Vagina (tissue), 2 donors: ENCODE measurements at places on chromosomes 1 and 21.

GRCh38 chr1:155241069-155241679 lies 14.1 kb downstream of the ENTREP3 start:
- H3K4me3 ChIP-seq: peak overlapping the region; percentile 26
- no peak for DNase-seq
- H3K36me3 ChIP-seq: no peaks in the 10 kb centered on the region
- H3K27me3 ChIP-seq: no peaks in the 10 kb centered on the region
- peaks cover 38% of the 10 kb centered on the region for H3K4me1 ChIP-seq

- no peak overlapping the region for H3K4me3 ChIP-seq
- H3K27ac ChIP-seq: no peak overlapping the region
- H3K27me3 ChIP-seq: no peaks in the 10 kb centered on the region
- DNase-seq: no peak
- H3K4me1 ChIP-seq: peaks cover 5% of the 10 kb centered on the region
These were observed 27.1 kb upstream of the COL18A1 start for GRCh38 chr21:45377866-45378257.

- no peaks in the 10 kb centered on the region for H3K36me3 ChIP-seq
- peak overlapping the region; percentile 13 for H3K4me3 ChIP-seq
- H3K27ac ChIP-seq: peak overlapping the region; percentile 82
- H3K27me3 ChIP-seq: no peaks in the 10 kb centered on the region
- DNase-seq: no peak
These were observed 32.4 kb downstream of the GNB1 start for GRCh38 chr1:1858382-1859086.

- H3K4me3 ChIP-seq: no peak overlapping the region
- no peak for DNase-seq
- H3K27ac ChIP-seq: no peak overlapping the region
- H3K36me3 ChIP-seq: no peaks in the 10 kb centered on the region
These were observed 4.2 kb upstream of the LINGO4 start for GRCh38 chr1:151809290-151809984.

GRCh38 chr1:208074353-208074752 lies 163.4 kb upstream of the CD34 start:
- H3K27me3 ChIP-seq: no peaks in the 10 kb centered on the region
- H3K4me3 ChIP-seq: no peak overlapping the region
- H3K4me1 ChIP-seq: no peaks in the 10 kb centered on the region
- no peak overlapping the region for H3K27ac ChIP-seq
- DNase-seq: no peak
- no peaks in the 10 kb centered on the region for H3K36me3 ChIP-seq

DNA sequence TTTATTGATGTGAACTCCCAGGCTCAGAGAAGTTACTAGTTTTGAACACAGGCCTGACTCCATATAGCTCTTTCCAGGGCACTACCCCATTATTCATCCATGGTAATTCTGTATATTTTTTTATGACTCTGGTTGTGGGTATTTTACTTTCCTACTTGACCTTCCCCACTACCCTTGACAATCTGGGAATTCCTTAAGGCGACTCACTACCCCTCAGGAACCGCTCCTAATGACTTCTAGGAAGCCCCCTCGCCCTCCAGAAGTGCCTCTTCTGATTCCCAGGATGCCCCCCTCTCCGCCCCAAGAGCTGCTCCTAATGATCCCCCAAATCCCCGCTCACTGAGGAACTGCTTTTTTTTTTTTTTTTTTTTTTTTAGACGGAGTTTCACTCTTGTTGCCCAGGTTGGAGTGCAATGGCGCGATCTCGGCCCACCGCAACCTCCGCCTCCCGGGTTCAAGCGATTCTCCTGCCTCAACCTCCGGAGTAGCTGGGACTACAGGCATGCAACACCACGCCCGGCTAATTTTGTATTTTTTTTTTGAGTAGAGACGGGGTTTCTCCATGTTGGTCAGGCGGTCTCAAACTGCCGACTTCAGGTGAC lies 972 bp upstream of the KDM4A start:
- no peak for DNase-seq
- H3K27ac ChIP-seq: peak overlapping the region; percentile 96
- H3K27me3 ChIP-seq: no peaks in the 10 kb centered on the region
- H3K4me1 ChIP-seq: peaks cover 32% of the 10 kb centered on the region

DNA sequence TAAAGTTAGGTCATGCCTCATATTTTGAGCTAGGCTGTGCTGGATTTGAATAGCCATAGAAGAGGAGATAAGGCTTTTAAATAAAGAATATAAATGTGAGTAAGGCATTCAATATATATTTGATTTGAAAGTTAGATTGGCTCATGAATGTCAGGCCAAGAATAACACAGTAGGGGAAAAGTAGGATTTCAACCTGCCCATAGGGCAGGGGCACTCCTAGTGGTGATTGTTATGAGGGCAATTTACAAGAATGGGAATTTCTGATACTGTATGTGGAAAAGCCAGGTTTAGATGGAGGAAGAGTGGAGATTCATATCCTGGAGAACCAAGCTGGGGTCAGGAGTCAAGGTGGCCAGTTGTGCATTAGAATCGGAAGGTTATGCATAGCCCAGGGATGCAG lies 74.9 kb downstream of the DNAH14 start:
- no peak for DNase-seq
- no peak overlapping the region for H3K4me3 ChIP-seq
- H3K4me1 ChIP-seq: no peaks in the 10 kb centered on the region

DNA sequence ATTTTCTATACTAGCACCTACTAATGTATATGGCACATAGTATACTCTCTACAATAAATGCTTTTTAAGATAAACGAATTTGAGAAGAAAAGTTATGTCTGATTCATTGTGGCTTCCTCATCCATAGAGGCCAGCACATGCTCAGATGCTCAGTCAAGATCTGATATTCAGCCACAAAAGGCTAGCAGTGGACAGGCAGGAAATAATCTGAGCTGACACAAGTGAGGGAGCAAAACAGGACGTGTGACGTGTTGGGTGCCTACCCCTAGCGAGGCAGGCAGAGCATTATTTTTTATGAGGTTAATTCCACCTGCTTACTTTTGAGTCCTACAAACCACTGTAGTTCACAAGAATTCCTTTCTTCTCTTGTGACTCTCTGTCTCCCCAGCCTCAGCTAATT lies 550.9 kb downstream of the SMYD3 start:
- H3K4me3 ChIP-seq: no peak overlapping the region
- no peaks in the 10 kb centered on the region for H3K27me3 ChIP-seq
- DNase-seq: no peak
- no peaks in the 10 kb centered on the region for H3K36me3 ChIP-seq
- H3K27ac ChIP-seq: no peak overlapping the region

DNA sequence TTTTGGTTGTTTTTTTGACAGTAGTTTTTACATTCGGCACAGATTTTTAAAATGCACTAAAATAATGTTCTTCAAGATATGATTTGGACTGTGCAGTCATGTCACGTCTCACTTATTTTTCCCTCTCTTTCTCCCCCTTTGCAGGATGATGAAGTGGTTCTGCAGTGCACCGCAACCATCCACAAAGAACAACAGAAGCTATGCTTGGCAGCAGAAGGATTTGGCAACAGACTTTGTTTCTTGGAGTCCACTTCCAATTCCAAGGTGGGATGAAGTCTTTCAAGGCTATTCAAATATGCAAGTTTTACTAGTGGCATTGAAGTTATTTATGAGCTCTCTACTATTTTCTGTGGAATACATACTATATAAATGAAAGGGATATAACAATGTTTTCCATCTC lies 228.4 kb downstream of the RYR2 start:
- DNase-seq: no peak
- H3K4me3 ChIP-seq: no peak overlapping the region
- H3K27ac ChIP-seq: no peak overlapping the region
- H3K36me3 ChIP-seq: no peaks in the 10 kb centered on the region
- H3K4me1 ChIP-seq: no peaks in the 10 kb centered on the region

GRCh38 chr1:196466654-196467053 lies 141.6 kb downstream of the KCNT2 start:
- no peaks in the 10 kb centered on the region for H3K4me1 ChIP-seq
- no peaks in the 10 kb centered on the region for H3K36me3 ChIP-seq
- DNase-seq: no peak
- no peak overlapping the region for H3K4me3 ChIP-seq
- H3K27ac ChIP-seq: no peak overlapping the region

DNA sequence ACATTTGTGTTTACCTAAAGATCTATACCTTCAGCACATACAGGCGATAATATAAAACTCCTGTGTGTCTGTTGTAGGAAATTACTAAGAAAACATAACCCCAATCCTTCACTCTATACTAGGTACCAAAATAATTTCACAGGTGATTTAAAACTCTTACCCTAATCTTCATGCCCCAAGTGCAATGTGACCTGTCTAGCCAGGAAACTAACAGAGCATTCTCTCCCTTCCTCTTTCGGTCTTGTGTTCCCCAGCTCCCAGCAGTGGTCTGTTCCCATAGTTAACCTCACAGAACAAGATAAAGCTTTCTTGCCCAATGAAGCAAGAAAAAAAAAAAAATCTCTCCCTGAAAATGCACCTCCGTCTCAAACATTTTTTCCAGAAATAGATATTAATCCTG lies 493.5 kb downstream of the DPYD start:
- H3K27me3 ChIP-seq: no peaks in the 10 kb centered on the region
- no peak for DNase-seq
- H3K4me3 ChIP-seq: no peak overlapping the region
- H3K27ac ChIP-seq: no peak overlapping the region
- H3K36me3 ChIP-seq: no peaks in the 10 kb centered on the region

GRCh38 chr1:51956528-51957509 lies 33.7 kb downstream of the RAB3B start:
- H3K4me3 ChIP-seq: no peak overlapping the region
- H3K36me3 ChIP-seq: no peaks in the 10 kb centered on the region
- no peaks in the 10 kb centered on the region for H3K4me1 ChIP-seq
- no peak overlapping the region for H3K27ac ChIP-seq

DNA sequence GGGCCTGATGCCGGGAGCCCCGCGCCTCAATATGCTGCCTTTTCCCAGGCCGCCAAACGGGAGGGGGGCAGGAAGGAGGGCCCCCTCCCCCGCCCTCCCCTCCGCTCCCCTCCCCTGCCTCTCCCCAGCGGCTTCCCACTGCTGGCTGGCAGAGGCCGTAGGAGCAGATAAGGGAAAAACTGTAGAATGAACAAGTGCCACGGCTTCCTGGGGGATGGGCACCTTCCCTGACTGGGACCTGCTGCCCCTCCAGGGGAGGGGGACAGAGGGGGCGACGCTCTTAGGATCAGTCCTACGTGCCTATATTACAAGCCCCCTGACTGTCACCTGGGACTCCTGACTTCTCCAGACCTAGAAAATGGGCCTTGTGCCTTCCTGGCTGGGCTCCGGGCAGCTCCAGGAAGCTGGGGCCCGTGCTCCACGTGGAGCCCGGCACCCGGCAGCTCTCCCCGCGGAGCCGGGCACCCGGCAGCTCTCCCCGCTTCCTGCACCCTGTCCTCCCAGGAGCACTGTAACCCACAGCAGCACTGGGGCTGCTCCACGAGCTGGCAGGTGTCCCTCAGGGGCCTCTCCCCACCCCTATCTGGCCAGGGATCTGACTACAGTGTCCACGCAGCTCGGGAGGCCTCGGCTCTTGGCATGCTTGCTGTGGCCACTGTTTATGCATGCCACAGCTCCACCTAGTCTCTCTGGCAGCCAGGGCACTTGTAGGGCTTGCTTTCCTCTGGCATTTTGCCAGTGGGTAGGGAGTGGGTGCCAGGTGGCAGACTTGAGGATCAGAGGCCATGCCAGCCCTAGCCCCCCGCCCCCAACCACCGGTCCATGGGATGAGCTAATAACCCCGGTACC lies 674 bp upstream of the HES5 start:
- peak overlapping the region; percentile 46 for H3K4me3 ChIP-seq
- peaks cover 78% of the 10 kb centered on the region for H3K4me1 ChIP-seq
- DNase-seq: no peak
- no peak overlapping the region for H3K27ac ChIP-seq

DNA sequence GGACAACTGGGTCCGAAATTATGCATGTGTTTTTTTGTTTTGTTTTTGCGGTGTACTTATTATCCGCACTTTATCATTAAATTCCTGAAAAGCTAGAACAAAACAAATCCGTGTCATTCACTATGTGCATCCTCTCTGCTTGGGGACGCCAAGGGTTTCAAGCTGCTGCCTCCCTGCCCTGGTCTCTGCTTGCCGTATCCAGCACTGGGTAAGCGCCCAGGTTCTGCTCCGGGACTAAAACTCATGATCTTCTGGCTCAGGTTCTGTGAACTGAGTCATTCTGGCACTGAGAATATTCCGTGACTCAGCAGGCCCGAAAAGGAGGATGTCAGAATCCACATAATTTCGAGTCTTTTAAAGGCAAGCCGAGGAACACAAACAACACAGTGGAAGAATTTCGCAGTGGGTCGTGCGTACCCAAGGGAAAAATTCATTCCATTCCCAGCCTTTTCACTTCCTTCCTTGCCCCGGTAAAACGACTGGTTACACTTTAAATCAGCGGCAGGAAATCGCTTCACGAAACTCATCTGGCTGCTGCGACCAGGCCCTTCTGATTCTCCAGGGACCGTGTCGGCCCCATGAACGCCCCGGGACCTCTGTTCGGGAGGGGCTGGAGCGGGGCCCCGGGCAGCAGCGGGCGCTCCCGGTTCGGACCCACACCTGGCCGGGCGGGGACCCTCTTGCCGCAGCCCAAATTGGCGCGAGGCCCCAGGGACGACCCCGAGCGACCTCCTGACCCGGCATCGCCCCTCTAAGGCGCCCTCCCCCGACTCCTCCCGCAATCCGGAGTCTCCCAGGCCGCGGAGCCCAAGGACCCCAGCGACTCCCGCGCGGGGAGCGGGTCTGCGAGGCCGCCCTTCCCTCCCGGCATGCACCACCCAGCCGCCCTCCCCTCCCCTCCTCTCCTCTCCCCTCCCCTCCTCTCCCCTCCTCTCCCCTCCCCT lies 746 bp upstream of the LAMC1 start:
- peaks cover 20% of the 10 kb centered on the region for H3K4me1 ChIP-seq
- no peaks in the 10 kb centered on the region for H3K27me3 ChIP-seq
- peak overlapping the region; percentile 100 for H3K27ac ChIP-seq
- peak overlapping the region; percentile 83 for H3K4me3 ChIP-seq

- H3K27ac ChIP-seq: no peak overlapping the region
- H3K4me3 ChIP-seq: no peak overlapping the region
- peaks cover 3% of the 10 kb centered on the region for H3K36me3 ChIP-seq
- no peaks in the 10 kb centered on the region for H3K27me3 ChIP-seq
These were observed 15.4 kb downstream of the ECHDC2 start for GRCh38 chr1:52906135-52906603.

- no peaks in the 10 kb centered on the region for H3K27me3 ChIP-seq
- DNase-seq: no peak
- H3K27ac ChIP-seq: no peak overlapping the region
- no peaks in the 10 kb centered on the region for H3K4me1 ChIP-seq
- H3K4me3 ChIP-seq: no peak overlapping the region
- no peaks in the 10 kb centered on the region for H3K36me3 ChIP-seq
These were observed 57.6 kb upstream of the IFNLR1 start for GRCh38 chr1:24244519-24245268.

DNA sequence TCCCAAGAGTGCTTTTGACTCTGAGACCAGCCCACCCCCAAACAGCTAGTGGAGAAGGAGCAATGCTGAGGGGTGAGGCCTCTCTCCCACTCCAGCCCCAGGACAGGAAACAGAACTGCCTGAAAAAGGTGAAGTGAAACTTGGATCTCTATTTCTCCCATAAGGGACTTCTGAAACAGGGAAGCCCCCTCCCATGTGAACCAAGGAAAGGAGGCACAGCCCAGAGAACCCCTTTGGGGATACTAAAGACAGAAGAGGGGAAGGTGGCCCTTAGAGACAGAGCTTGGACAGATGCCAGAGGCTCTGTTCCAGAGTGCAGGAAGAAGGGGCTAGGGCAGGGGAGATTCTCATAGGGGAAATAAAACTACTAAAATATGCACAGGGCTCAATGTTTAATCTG lies 2.9 kb downstream of the TNFAIP8L2 start:
- H3K27ac ChIP-seq: no peak overlapping the region
- H3K36me3 ChIP-seq: no peaks in the 10 kb centered on the region
- no peak overlapping the region for H3K4me3 ChIP-seq
- no peak for DNase-seq
